Nasal cavity respiratory epithelium epithelial cell of viscerocranial mucosa (primary cell): ENCODE measurements at places on chromosomes 4 and X. TPM values are rescaled to one million over a fixed set of nuclear protein-coding genes. Genes with fewer than 3 reads are reported as not detected.

Gene TEX11
- not detected in 2 replicates for total RNA-seq

Gene XG
- 0.43 and 6.5 TPM in 2 replicates for total RNA-seq

Gene ZNF595
- 4.8 and 13.6 TPM in 2 replicates for total RNA-seq

Gene SLC49A3
- total RNA-seq, result 0.34 and 1.4 TPM in 2 replicates

Gene MXRA5
- total RNA-seq, result 0.34 and 22.8 TPM in 2 replicates

Gene GLOD5
- not detected in 2 replicates for total RNA-seq

Gene TMPRSS11E
- 10.9 and 14.5 TPM in 2 replicates for total RNA-seq

Gene PLAC8
- total RNA-seq, result 0.68 and 4.0 TPM in 2 replicates

Gene ABCG2
- 0.21 and 0.68 TPM in 2 replicates for total RNA-seq

Gene SATL1
- total RNA-seq, result under 0.01 TPM in 1 of 2 replicates, not detected in the other

Gene RNF150
- total RNA-seq, result 0.36 and 0.68 TPM in 2 replicates

Gene DCHS2
- under 0.01 and 0.07 TPM in 2 replicates for total RNA-seq

Gene HSFX4
- not detected in 2 replicates for total RNA-seq

Gene TMEM164
- 24.3 and 29.5 TPM in 2 replicates for total RNA-seq

Gene DOK7
- total RNA-seq, result 2.1 and 2.7 TPM in 2 replicates

Gene HSD17B13
- total RNA-seq, result 0.07 TPM in 1 of 2 replicates, not detected in the other

Gene MRPS18C
- 17.4 and 32.1 TPM in 2 replicates for total RNA-seq

Gene GUCY2F
- not detected in 2 replicates for total RNA-seq

Gene CTAG2
- total RNA-seq, result not detected in 2 replicates

Gene NWD2
- 0.07 and 0.34 TPM in 2 replicates for total RNA-seq

Gene ARSJ
- total RNA-seq, result 22.2 and 31.0 TPM in 2 replicates

Gene ZBTB49
- total RNA-seq, result 4.1 and 4.6 TPM in 2 replicates

Gene UGT2B17
- total RNA-seq, result under 0.01 TPM in 1 of 2 replicates, not detected in the other

Gene PCYT1B
- 0.21 and 0.34 TPM in 2 replicates for total RNA-seq

Gene SH3RF1
- total RNA-seq, result 18.8 and 19.9 TPM in 2 replicates

Gene MANBA
- 43.1 and 109 TPM in 2 replicates for total RNA-seq

Gene ASB9
- 0.43 TPM in 1 of 2 replicates, not detected in the other for total RNA-seq

Gene CYLC1
- not detected in 2 replicates for total RNA-seq

Gene SUPT20HL1
- total RNA-seq, result not detected in 2 replicates

Gene BTC
- total RNA-seq, result 0.68 and 3.1 TPM in 2 replicates

Gene CSAG3
- not detected in 2 replicates for total RNA-seq

Gene JAKMIP1
- total RNA-seq, result not detected in 2 replicates

Gene H2AZ1
- 158 and 191 TPM in 2 replicates for total RNA-seq

Gene TECRL
- not detected in 2 replicates for total RNA-seq

Gene EDA
- total RNA-seq, result 0.34 and 1.1 TPM in 2 replicates

Gene CTAG1B
- not detected in 2 replicates for total RNA-seq

Gene ZCCHC18
- total RNA-seq, result not detected in 2 replicates
